ENCODE measurements at places on chromosomes 12 and 14.

DNA sequence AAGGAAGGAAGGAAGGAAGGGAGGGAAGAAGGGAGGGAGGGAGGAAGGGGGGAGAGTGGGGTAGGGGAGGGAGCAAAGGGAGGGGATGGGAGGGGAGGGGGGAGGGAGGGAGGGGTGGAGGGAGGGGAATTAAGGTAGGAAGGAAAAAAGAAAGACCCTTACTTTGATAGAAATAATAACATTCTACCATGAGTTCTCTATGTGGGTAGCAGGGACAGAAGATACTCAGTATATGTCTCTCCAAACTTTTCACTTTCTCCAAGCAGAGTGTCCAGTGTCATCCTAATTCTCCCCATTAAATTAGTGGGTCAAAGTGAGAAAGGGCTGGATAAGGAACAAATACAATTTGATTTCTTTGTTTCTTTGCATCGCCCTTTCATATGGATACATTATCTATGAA is 553.4 kb upstream of the USP15 start:
- DNase-seq = no peak

GRCh38 chr14:36438883-36439282 is 81.1 kb downstream of the NKX2-1 start:
- no peak for DNase-seq

GRCh38 chr12:16008421-16008824 is 97.3 kb downstream of the DERA start:
- no peak for DNase-seq

- no peak for DNase-seq
Observed at GRCh38 chr12:48004053-48004941, at the start of gene COL2A1. COL2A1 (minus strand) TSS chr12:48004476; CDS start chr12:48004321, 155 bp downstream.

DNA sequence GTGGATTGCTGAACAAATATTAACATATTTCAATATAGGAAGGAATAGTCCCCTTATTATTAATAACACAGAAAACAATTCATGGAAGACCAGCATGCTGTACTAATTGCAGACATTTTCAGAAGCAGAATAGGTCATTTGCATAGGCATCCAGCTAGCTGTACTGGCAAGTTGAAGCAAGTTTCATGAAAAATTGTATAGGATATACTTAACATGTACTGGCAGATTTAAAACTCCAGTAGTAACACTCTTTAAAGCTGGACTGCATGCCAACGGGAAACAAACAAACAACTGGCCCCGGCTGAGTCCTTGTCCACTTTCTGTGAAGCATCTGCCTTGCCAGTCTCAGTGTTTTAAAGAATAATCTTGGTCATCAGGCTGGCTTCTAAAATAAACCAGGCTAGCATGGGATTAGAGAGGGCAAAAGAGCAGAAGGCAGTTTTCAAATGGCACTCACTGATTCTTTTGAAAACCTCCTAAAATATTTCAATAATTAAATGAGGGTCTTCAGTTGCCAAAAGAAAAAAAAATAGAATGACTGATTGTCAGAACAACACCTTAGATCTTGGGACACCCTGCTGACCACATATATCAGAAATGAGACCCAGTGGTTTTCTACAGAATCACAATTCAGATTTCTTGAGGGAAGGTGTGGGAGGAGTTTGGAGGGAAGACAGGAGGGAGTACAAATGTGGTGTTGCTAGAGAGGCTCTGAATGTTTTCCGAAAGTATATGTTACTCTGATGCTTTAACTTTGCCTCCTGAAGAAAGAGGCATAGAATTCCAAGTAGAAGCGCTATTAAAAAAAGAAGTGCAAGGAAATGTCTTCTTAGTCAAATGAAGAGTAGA is 122.5 kb upstream of the KRAS start:
- DNase-seq = no peak

DNA sequence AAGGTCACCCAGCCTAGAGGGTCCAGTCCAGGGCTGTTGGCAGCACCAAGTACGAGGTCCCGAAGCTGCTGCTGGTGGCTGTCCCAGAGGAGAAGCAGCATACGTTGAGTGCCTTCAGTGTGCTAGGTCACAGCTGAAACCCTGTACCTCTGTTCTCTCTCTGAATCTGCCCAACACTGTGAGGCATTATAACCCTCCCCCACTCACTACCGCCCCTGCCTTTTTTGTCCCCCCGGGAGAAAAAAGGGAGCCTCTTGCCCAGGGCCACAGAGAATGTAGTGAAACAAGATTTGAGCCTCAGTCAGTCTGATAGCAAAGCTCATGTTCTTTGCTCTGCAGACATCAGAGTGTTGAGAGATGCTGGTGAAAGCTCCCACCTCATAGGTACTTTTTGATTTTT is 53.4 kb downstream of the PPP2R5C start:
- DNase-seq = no peak

All from cortex of kidney (tissue), 1 donor.